ENCODE measurements at places on chromosomes 1 and 21.
A peak's percentile ranks its signal among the peaks of the same experiment; 100 is the strongest.

DNA sequence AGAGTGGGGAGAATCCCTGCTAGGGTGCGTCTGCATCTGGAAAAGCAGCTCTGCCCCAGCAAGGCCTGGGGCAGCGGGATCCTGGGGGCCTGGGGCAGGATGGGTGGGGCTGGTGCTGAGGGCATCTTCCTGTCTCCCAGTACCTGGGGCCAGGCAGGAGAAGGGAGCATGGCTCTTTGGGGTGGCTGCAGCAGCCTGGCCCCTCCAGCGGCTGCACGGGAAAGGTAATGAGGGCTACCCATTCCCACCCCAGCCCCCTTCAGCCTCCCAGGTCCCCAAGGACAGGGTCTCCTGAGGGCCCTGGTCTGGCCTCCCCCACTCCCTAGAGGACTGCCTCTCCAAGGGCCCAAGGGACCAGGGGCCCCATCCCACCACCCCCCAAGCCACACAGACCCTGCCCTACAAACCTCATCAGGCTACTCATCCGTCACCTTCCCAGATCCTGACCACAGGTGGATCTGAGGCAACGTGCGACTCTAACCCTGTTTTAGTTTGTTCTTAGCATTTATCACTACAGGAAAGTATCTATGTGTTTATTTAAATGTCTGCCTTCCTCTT is 910 bp upstream of the ANKRD65 start:
- DNase-seq: no peak

- peak; percentile 44 for DNase-seq
Observed at GRCh38 chr1:204152310-204153044, 633 bp upstream of the ETNK2 start.

DNA sequence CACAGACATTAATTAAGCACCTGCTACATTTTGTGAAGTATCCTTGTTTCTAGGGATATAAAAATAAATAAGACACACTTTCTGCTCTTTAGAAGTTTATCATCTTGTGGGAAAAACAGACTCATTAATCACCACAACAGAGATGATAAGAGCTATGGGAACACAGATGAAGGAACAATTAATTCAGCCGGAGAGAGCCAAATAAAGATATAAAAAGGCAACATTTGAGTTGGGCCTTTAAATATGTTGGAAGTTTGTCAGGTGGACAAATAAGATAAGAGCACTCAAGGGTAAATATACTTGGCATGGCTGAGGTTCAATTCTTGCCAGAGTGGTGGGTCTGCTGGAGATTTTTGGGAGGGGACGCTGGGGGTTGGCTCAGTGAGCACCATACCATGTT is 34.2 kb upstream of the VTCN1 start:
- DNase-seq: no peak

DNA sequence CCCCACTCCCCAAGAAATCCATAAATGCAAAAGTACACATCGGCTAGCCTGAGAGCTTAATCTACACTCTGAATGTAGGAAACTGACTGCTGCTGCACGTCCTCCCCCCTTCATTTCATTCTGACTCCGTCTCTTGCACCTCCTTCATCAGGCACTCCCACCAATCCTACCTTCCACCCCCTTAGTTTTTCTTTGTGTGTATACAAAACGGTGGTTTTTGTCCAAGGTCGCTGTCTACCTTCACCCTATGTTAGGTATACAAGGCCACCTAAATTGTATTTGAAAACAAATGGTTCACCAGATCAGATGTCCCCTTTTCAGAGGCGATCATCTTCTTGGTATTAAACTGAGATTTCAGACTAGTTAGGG is 1.9 kb downstream of the WDR26 start:
- DNase-seq: no peak

- DNase-seq: peak; percentile 36
Observed at GRCh38 chr1:94236013-94236491, 1.3 kb downstream of the ARHGAP29 start.

GRCh38 chr1:202202500-202203168 is 9.0 kb downstream of the LGR6 start:
- no peak for DNase-seq

DNA sequence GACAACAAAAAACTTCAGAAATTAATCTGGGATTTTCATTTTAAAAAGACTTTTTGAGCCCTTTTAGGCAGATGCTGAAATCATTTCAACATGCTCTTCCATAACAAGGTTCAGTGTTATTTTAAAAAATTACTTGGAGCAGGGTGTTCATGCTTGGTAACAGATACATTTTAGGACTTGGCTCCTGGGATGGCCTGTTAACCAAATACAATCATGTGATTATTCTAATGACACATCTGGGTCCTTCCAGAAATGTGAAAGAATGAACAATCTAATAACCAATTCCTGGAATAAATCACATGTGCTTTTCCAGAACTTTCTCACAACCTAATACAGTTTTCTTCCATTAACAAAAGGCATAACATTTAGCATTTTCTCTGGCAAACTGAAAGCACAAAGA is 379.8 kb upstream of the RUNX1 start:
- no peak for DNase-seq

DNA sequence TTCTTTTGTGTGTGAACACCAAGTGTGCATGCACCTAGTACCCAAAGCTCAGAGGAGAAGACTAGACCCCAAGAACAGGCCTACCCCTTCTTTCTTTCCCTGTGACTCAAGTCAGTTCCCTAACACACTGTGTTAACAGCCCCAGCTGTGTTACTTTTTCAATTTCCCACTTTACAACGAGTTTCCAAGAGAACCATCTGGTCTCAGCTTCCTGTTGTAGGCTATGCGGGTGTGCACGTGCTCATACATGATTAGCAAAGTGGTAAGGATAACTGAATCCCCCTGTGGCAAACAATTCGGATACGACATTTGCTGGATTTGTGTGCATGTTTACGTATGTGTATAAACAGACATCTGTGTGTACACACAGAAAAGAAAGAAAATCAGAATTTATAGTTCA is 17.9 kb downstream of the IFNAR2 start:
- no peak for DNase-seq

- DNase-seq: no peak
Observed at GRCh38 chr1:21773585-21773984, 9.4 kb downstream of the USP48 start.

- DNase-seq: no peak
Observed at GRCh38 chr1:182235604-182235951, 156.0 kb downstream of the GLUL start.

GRCh38 chr1:210908257-210908656 is 225.7 kb downstream of the KCNH1 start:
- DNase-seq: no peak

DNA sequence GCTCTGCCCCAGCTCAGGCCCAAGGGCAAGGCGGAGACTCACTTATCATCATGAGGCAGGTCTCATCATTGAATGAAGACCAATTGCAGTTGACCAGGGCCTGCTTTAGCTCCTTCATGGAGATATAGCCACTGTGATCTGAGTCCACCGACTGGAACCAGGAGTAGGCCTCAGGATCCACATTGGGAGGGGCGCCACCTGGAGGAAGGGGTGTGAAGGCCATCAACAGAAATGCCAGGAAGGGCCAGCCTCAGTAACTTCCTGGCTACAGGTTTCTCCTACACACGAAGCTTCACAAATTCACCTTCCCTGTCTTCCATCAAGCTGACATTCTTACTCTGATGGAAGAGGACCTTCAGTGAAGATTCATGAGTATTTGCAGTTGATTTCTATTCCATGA is 11.6 kb downstream of the PEF1 start:
- no peak for DNase-seq

DNA sequence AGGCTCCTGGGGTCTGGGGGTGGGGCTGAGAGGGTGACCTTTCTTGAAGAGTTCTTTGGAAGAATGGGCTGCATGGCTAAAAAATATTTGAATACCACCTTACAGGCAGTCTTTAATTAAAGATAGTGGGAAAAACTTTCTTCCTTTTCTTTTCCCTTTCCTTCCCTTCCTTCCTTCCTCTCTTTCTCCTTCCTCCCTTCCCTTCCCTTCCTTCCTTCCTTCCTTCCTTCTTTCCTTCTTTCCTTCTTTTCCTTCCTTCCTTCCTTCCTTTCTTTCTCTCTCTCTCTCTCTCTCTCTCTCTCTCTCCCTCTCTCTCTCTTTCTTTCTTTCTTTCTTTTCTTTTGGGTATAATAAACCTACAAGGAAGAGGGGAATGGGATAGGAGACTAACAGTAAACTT is 77.8 kb upstream of the EDN2 start:
- no peak for DNase-seq

GRCh38 chr1:109535971-109536491 is 3.6 kb upstream of the GPR61 start:
- peak; percentile 33 for DNase-seq

GRCh38 chr1:93753791-93754763 is 72.4 kb upstream of the BCAR3 start:
- no peak for DNase-seq

GRCh38 chr1:235107368-235108184 is 21.1 kb downstream of the TOMM20 start:
- no peak for DNase-seq

DNA sequence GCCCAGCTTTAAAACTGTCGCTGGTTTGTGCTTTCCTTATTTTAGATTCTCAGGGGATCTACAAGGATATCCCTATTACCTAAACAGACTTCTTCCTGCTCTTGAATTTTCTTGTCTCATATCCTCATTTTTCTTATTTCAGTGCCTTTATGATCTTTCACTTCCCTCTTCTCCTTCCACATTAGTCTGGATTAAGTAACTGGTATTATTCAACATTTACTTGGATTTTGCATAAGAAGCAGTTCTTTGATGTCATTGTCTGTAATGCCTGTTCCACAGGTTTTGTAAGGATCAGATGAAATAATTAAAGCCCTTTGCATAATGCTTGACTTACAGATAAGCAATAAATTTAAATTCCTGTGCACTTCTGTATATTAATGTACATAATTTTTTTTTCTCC is 26.5 kb downstream of the CXADR start:
- DNase-seq: no peak

- no peak for DNase-seq
Observed at GRCh38 chr1:68196676-68197075, 35.6 kb downstream of the WLS start.

DNA sequence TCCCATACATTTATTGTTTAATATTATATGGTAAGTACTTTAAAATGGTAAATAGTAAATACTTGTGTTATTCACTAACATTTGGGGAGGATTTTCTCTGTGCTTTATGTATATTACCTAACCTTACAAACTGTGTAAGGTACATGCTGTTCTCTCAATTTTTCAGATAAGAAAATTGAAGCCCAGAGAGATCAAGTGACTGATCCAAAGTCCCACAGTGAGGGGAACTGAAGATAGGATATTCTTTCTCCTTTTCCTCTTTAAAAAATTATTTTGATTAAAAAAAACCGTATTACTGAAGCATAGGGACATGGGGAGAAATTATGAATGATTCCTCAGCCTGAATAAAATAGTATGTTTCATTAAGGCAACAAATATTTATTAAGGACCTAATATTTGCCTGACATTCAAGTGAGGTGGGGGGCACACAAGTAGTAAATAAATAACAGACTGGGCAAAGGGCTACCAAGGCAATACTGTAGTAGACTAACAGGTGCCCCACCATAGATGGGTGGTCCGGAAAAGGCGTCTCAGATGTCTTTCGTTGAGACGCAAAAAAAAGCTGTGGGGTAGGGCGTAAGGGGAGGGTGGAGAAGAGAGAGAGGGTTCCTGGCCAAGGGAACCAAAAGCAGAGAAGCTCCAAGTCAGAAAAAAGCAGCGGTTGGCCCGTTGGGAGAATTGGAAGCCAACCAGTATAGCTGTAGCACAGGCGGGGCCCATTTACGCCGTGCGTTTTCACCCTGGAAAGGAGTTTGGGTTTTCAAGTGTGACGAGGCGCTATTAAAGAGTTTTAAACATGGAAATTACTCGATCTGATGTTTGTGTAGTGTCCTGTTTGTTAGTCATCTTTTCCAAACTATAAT is 944 bp upstream of the AGO3 start:
- DNase-seq: peak; percentile 64

DNA sequence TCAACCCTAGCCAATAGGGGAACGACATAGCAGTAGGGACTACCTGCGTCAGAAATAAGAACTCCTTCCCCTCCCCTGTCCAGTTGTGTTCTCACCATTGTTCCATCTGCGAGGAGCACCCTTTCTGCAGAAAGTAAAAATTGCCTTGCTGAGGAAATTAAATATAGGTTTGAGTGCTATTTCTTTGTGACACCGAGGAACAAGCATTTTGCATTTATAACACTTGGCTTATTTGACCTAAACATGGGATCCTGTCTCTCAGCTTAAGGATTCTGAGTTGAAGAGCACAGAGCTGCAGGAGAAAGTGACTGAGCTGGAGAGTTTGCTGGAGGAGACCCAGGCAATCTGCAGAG is 10.7 kb upstream of the SH3BGRL3 start:
- no peak for DNase-seq

GRCh38 chr1:65056234-65056633 is 89.9 kb upstream of the JAK1 start:
- no peak for DNase-seq

GRCh38 chr21:36564647-36565046 is 84.7 kb upstream of the CLDN14 start:
- no peak for DNase-seq

GRCh38 chr1:974293-974640 is 7.6 kb downstream of the PERM1 start:
- DNase-seq: no peak

GRCh38 chr1:15703562-15703961 is 19.4 kb downstream of the PLEKHM2 start:
- DNase-seq: peak; percentile 40

DNA sequence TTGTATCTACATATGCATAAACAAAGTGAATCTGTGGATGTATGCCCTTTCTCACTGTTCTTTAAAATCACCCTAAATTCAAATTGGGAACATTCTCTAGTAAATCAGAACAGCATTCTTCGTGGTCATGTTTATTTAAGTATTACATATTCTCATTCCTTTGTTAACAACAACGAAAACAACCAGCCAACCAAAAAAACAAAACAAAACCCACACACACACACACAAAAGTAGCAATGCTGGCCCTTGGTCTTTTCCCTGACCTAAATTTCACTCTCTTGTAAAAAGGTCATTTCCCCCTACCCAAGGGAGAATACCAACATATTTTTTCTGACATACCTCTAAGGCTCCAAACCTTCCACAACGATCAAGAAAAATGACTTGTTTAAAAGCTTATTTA is 102.6 kb downstream of the NRIP1 start:
- DNase-seq: no peak

All from thyroid gland (tissue), 4 donors.